ENCODE measurements at places on chromosomes 2 and 18.

- no peak for DNase-seq
Observed at GRCh38 chr2:42009657-42010580, 37.9 kb upstream of the PKDCC start.

DNA sequence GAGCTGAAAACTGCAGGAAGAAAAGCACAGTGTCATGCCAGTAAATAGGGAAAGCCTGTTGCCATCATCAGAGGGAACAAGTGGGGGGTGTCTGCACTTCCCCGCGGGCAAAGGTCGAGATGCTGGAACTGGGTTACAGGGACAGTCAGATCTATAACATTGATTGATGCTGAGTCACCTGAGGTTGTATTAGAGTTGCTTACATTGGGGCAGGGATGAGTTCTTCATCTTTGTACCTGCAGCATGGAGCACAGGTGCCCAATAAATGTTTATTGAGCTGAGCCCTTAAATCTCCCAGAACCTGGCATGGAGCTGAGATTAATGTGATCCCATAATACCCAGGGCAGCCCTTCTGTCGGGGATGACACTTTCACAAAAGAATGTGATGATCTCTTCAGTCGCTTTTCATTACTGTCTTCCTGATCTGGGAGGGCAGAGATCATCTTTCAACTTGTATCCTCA lies 5.9 kb upstream of the RNF152 start:
- DNase-seq = no peak

DNA sequence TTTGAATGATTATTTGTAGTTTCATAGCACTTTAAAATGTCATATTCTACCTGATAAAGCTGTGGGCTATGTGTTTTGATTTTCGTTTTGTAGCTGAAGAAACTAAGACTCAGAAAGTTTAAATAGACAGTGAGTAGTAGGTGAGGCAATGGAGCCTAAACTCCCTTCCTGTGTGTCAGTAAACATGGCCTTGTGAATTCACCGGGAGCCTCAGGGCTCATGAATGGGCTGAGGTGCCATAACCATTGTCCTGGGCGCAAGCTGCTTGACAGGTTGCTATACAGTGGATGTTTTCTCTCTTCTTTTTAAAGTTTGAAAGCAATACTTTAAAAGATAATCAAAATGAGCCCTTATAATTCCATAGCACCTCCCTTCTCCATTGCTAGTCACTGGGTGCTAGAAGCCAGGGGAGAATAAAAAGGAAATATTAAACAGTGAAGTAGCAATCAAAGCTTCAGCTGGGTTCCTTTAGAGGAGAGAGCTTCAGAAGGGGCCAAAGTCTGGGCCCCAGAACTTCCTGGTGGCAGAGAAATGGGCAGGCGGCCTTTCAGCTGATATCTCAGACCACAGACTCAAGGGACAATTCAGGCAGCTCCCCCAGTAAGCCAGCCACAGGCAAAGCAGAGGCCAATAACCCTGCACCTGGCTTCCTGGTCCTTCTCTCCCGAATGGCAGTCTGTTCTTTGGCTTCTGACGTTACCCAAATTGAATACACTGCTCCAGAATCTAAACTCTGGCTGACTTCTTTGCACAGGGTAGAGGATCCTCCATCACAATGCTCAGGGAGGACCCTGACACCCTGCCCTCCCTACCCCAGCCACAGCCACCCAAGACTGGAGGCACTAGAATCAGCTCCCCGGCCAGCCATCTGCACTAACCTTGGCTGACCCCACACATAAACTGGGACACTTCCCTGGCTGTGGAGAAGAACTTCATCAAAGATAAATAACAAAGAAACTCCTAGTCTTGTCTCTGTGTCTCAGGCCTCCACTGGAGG lies 51.8 kb upstream of the NPAS2 start:
- no peak for DNase-seq

DNA sequence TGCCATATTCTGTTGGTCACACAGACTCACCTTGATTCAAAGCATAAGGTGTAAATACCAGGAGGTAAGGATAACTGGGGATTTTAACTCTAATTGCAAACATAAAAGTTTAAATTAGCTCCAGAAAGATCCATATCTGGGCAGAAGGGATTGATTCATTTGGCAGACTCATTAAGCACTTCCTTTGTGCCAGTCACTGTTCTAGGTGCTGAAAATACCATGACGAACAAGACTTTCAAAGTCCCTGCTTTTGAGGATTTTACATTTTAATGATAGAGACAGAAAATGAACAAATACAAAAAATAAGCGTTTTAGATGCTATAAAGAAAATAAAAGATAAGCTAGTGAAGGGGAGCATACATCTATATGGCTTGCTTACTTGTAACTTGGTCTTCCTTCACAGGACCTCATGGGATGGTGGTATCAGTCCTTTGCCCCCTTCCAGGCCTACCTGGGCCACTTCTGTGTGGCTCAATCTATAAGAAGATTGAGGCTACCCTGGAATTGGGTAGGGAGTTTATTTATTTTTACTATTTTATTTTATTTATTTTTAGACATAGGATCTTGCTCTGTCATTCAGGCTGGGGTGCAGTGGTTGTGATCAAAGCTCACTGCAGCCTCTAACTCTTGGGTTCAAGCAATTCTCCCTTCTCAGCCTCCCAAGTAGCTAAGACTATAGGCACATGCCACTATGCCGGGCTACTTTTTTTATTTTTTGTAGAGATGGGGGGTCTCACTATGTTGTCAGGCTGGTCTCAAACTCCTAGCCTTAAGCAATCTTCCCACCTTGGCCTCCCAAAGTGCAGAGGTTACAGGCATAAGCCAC lies 212.8 kb downstream of the MYCN start:
- no peak for DNase-seq

DNA sequence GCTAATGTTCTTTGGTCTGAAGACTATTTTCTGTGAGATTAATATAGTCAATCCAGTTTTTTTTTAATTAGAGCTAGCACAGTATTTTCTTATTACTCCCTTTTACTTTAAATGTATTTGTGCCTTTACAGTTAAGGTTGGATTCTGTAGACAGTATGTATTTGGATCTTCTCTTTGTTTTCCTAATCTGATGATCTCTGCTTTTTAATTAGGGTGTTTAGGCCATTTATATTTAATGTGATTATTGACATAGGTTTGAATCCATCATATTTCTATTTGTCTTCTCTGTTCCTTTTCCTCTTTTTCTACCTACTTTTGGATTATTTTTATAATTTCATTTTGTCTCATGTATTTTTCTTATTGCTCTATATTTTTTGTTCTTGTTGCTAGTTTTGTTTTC lies 437.7 kb downstream of the CPS1 start:
- no peak for DNase-seq

GRCh38 chr2:235025800-235026536 lies 74.2 kb downstream of the SH3BP4 start:
- no peak for DNase-seq

GRCh38 chr2:55926246-55926645 lies 2.7 kb upstream of the EFEMP1 start:
- no peak for DNase-seq

All from NCI-H2227 treated with DMSO at 0.1 percent for 48 hours (cell line).